CD4-positive, alpha-beta memory T cell (primary cell): ENCODE measurements at places on chromosomes 2 and 18. TPM values are rescaled to one million over a fixed set of nuclear protein-coding genes. Genes with fewer than 3 reads are reported as not detected.

TTC39C gene
- 134 TPM for polyA plus RNA-seq

LIMS3 gene
- polyA plus RNA-seq = 5.1 TPM

DNA sequence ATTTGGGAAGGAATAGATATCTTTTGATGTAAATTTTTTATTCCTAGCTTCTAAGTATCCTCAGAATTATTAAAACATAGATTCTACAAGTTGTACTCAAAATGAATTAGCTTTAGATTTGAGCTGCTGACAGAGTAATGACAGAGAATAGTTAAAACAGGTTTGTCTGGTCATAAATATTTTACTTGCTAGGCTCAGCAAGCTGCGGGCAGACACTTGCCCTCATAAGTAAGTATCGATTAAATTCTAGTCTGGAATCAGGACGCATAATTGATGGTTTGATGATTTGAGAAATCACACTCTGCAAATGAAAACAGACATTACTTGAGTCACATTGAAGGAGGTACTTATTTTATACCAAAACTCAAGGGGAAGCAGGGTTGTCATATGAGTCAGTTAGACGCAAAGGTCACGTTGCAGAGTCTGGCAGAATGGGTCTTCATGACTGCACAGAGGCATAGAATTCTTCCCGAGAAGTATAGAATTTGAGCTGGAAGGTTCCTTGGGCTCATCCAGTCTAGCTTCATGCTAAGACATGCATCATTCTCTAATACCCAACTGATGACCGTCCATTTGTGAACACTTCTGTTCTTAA lies 27.5 kb downstream of the ARL4C start:
- no peak for DNase-seq

GRCh38 chr2:231263118-231263831 lies 64.8 kb downstream of the ARMC9 start:
- no peak for DNase-seq

DNA sequence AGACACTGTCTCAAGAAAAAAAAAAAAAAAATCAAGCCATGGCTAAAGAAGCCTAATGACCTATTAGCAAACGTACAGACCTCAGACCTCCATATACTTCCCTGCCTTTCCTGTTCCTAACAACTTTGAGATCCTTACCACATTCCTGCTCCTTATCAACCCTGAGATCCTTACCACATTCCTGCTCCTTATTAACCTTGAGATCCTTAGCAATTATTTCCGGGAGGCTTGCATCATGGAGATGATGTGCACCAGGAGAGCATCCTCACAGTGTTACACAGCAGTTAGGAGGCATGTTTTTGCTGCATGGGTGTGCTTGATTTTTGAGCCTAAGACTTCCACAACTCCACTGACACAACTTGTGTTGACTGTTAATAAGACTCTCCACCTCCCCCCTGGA lies 54.6 kb upstream of the RASGRP3 start:
- no peak for DNase-seq

HOXD8 gene
- not detected for polyA plus RNA-seq

BIRC6 gene
- polyA plus RNA-seq = 19.0 TPM

ANKRD62 gene
- polyA plus RNA-seq = not detected

DNA sequence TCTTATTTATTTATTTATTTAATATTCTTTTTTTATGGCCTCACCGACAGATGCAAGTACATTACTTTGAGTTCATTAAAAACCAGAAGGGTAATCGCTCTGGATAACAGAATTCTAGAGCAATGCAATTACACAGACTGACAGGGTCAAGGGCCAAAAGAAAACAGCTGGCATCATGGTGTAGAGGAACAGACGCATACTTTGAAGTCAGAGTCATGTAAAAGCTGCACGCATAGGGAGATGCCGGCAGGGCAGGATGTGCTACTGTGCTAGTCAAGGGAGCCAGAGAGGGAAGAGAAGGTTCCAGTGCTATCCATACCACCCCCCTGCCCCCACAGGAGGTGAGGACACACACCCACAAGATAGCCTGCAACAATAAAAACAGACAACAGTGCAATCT lies 115.2 kb upstream of the TFCP2L1 start:
- no peak for DNase-seq

DNA sequence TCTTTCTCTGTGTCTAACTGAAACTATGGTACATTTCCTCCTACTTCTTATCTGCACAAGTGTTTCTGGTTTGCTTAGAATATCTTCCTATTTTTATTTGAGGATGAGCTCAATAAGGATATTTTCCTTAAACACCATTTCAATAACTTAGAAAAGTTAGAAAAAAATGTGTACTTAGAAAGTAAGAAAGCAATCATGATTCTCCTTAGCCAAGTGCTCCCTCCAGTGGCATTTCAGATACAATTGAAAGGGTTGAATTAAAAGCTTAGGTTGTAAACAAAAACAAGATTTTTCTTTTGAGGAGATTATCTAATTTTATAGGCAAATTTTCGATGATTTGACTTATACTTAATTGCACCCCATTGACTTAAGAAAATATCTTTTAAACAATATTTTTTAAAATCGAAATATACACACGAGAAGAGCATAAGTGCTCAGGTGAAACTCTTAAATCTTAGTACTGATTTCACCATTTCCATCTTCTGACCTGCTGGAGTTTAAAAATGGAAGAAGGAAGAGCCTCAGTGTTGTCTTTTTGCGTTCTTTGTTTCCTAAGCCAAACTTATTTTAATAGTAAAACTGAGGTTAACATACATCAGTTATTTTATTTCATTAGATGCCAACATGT lies 26.9 kb downstream of the C18orf63 start:
- DNase-seq = peak; percentile 47

DNA sequence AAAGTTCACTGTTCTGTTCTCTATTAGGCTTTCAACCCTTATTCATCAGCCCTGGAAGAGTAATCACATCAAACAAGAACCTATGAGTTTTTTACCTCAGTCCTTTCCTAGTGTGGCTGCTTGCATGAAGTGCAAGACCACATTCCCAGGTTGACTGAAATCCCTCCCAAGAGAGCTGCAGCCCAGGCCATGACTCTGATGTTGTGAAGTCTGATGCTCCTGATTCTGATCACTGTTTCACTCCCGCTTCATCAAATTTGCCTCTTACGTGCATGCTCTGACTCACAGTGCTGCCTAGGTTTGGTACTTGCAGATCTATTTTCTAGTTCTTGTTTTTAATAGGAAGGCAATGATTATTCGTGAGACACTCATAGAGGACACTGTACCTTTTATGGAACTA lies 58.2 kb upstream of the DSEL start:
- no peak for DNase-seq

DNA sequence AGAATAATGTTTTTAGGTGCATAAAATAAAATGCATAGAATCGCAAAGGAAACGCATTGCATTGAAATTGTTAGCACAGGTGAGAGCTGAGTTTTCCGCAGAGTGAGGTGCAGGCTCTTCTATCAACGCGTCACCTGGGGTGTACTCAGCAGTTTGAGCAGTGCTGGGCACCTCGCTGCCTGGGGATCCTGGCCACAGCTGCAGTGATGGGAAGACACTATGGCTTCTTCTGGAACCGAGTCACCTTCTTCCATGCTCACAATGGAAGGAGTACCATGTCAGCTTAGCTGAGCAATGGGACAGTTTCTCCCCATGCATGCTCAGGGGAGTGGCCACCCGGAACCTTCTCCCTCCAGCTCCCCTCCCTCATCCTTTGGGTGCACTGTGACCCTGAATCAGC lies 95.4 kb upstream of the OTOS start:
- DNase-seq = no peak

SERPINB10 gene
- not detected for polyA plus RNA-seq

IL36RN gene
- polyA plus RNA-seq = not detected

GRCh38 chr18:55013685-55014084 lies 54.4 kb upstream of the CCDC68 start:
- no peak for DNase-seq

DNA sequence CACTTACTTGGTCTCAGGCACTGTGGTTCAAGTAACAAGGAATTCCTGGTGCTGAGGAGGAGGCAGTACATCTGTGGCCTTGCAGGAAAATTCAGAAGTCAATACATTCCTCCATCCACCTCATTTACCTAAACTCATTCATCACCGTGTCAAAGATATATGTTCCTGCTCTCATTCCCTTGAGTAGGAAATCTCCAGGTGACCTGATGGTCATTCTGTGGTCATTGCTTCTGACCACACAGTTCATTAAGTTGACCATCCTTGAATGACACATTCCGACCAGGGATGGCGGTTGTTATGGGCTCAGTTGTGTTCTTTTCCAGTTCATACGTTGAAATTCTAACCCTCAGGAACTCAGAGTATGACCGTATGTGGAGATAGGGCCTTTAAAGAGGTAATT lies 2.1 kb upstream of the STK17B start:
- DNase-seq = no peak

DNA sequence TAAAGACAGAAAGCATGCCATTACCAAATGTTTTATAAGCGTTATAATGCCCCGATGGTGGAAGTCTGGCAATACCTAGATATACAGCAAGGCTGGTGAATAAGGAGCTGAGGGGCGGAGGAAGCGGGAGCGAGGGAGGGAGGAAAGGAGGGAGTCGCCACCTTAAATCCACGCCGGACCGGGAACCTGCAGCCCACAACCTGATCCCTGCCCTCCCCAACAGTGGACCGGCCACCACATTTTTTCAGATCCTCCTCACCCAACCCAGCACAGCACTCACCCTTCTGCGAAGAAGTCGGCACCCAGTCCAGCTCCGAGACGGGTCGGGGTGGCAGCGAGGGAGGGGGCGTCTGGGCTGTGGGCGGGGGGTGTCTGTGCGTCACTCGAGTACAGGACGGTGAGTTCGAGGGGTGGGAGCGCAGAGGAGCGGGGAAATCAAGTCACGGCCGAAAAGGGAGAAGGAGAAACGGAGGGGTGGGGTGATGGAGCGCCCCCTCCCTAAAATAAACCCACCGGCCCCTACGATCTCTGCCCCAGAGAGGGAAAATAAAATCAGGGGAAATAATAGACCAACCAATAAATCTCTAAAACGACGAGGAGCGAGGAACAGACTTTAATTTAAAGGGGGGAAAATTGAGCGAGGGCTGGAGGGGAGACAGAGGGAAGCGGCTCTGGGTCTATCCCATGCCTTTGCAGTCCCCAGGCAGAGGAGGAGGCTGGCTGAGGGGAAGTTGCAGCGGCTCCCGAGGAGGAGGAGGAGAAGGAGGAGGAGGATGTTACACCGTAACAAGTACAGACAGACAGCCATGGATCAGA lies 96.5 kb upstream of the SERTAD2 start:
- peak; percentile 19 for DNase-seq

DNA sequence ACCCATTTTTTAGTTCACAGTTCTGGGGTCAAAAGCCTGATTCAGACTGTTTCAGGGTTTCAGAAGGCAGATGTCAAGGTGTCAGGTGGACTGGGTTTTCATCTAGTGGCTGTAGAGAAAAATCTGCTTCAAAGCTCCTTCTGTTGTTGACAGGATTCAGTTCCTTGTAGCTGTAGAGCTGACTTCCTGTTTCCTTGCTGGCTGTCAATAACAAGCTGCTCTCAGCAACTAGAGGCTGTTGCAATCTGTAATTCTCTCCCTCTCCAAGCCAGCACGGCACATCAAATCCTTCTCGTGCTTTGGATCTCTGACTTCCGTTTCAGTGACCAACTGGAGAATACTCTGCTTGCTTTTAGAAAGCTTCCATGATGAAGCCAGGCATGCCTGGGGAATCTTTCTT lies 179.4 kb downstream of the DOK6 start:
- DNase-seq = no peak

DNA sequence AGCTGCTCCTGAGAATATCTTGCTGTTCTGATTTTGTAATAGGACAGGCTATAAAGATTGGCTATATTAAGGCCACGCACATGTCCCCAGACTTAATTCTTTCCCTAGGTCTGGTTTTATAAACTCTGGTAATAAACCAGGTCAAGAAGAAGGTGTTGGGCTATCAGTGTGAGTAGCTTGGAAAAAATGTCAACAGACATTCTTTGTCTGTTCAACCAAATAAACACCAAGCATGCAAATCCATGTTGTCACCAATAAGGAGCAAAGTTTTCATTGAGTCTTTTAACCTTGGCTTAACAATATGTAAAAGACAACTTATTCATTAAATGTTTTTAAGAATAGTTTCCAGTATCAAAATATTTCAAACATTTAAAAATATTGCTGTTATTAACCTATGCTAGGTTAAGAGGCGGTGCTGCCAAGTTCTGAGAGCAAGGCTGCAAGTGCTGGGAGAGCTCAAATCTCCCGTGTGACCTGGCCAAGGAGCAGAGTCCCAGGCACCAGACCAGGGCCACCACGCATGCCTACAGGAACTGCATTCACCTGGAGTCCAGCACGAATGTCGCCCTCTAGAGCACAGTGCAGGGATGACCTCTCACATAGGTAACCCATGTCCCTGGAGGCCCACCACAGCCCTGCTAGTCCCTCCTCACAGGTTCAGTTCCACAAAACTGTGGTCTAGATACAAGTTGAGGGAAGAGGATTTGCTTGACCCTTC lies 120.5 kb upstream of the POU3F3 start:
- DNase-seq = no peak

CFAP53 gene
- polyA plus RNA-seq = 0.13 TPM

DNA sequence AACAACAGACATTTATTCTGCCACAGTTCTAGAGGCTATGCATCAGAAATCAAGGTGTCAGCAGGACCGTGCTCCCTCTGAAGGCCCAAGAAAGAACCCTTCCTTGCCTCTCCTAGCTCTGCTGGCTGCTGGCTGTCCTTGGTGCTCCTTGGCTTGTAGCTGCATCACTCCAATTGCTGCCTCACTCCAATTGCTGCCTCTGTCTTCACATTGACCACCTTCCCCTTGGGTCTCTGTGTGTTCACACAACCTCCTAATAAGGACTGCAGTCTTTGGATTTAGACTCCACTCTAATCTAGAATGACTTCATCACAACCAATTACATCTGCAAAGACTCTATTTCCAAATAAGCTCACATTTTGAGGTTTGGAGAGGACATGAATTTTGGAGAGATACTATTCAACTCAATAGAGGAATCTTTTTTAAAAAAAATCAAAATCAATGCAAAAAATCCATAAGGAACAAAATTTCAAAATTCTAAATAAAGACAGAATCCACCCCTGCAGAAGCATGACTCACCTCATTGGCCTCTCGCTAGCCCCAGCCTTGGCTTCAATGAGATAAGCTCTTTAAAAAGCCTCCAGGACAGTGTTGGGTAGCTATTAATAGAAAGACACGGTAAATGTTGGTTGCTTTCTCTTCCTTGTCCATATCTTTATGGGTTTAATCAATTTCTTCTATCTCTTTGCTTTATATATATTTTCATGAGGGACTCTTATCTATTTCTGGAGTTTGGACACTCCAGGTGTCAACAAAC lies 267.6 kb upstream of the MGAT5 start:
- DNase-seq = no peak

GEN1 gene
- polyA plus RNA-seq = 0.65 TPM

GRCh38 chr2:203352604-203353255 lies 24.5 kb downstream of the ABI2 start:
- no peak for DNase-seq

GRCh38 chr2:215594766-215595165 lies 158.9 kb upstream of the FN1 start:
- DNase-seq = no peak

GRCh38 chr2:33236482-33237385 lies 239.7 kb upstream of the RASGRP3 start:
- no peak for DNase-seq

CIB4 gene
- polyA plus RNA-seq = not detected

- DNase-seq = no peak
Observed at GRCh38 chr2:45750484-45750883, 99.0 kb downstream of the PRKCE start.
